SK-N-DZ (cell line): ENCODE measurements at places on chromosomes 13 and 19.

DNA sequence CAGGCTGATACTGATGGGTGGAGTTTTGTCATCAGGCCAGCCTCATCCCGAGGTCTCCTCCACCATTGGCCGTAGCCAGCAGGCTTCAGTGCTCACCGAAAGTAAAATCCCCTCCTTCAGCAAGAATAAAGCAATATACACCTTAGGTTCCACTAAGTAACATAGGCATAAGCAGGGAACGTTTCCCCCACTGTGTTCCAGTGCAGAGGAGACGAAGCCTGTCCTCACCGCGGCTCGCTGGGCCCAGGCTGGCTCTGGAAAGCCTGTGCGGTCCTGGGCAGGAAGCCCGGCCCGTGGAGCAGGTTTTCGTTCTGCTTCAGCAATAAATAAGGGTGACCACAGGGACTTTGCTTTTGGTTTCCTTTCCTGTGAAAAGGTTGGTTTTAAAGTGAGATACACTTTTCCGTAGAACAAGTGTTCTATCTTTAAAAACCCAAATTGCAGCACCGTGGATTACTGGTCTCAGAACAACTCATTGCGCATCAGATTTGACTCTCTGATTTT lies 16.3 kb upstream of the TEX29 start:
- DNase-seq = no peak

GRCh38 chr19:29644210-29644609 lies 21.1 kb upstream of the PLEKHF1 start:
- no peak for DNase-seq

DNA sequence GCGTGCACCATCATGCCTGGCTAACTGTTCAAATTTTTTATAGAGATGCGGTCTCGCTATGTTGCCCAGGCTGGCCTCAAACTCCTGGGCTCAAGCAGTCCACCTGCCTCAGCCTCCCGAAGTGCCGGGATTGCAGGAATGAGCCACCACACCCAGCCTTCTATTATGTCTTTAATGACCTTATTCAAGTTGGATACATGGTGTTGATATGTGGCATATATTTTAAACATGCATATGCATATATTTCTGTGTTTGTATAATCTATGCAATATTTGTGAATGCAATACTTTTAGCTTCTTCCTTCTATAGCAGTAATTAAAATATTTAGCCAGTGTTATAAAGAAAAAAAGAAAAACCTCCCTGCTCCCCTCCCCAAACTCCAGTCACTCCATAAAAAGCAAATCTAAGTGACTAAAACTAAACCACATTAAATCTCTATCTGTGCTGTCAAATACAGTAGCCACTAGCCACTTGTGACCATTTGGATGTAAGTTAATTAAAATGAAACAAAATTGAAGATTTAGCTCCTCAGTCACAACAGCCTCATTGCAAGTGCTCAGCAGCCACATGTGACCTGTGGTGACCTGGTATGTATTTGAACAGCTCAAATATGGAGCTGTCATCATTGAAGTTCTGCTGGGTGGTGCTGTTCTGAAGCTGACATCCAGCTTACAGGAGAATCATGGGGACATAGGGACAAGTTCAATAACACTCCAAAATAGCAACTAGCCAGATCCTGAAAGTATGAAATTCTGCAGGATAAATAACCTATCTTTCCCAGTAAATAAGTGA lies 27.4 kb downstream of the FCGBP start:
- no peak for DNase-seq

DNA sequence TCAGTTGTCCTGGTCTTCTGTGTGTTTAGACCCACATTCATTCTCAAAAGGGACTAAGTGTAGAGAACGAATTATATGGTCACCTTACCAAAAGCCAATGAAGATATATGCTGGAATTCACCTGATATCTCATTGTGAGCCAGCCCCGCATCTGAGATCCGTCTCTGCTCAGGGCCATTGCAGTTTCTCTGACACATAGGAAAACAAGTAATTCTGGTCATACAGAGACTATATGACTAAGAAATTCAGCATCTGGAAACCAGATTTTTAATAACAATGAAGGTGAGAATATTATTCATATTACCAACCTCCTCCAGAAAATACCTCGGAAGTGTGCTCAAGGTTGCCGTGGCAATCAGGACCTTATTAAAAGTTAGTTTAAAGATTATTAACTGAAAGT lies 278.6 kb upstream of the EDNRB start:
- DNase-seq = no peak

DNA sequence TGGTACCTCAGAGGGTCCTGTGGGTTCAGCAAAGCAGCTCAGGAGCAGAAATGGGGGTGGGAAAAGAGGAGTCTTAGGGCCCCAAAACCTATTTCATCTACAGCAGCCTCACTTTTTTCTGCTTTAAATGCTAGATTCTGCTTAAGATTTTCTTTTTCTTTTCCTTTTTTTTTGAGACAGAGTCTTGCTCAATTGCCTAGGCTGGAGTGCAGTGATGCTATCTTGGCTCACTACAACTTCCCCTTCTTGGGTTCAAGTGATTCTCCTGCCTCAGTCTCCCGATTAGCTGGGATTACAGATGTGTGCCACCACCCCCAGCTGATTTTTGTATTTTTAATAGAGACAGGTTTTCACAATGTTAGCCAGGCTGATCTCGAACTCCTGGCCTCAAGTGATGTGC lies 30.7 kb upstream of the WDFY2 start:
- no peak for DNase-seq

DNA sequence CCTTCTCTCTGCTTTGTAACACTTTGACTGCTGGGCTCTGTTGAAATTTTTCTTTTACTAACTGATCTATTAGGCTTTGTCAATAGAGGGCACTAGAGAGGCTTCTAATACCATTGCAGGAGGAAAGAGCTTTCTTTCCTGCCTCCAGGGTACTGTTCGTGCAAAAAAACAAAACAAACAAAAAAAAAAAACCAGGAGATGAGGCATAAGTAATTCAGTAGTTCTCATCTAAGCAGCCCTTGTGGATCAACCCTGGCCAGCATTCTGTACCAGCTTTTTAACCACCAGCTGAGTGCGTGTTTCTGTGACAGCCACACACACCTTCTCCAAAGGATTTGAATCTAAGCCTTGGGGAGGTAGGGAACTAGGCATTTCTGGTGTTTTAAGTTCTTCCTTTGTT lies 1707.6 kb upstream of the SLC10A2 start:
- DNase-seq = peak; percentile 59

GRCh38 chr13:98449273-98449672 lies 127.6 kb downstream of the STK24 start:
- no peak for DNase-seq

- DNase-seq = no peak
These were observed 13.7 kb upstream of the SLC35E1 start for GRCh38 chr19:16585808-16586476.

- no peak for DNase-seq
These were observed 2.4 kb downstream of the ZMYM5 start for GRCh38 chr13:19860884-19861655.

DNA sequence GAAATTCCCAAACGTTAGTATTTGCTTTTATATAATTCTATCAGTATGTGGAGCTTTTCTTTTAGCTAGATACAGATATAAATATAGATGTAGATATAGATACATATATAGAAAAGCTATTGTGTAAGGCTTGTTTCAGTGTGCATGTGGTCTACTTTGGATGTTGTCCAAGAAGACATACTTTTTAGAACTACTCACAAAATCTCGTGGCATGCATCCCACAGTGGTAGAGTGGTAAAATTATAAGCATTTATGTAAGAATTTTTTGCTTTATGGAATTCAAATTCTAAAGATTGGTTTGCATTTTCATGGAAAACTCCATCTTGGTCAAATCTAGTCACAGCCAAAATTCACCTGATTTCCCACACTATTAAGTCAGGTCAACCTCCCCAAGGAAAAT lies 880.4 kb downstream of the EFNB2 start:
- DNase-seq = no peak

GRCh38 chr13:39550931-39551330 lies 52.1 kb downstream of the LHFPL6 start:
- no peak for DNase-seq

GRCh38 chr19:30183807-30184490 lies 188.2 kb upstream of the ZNF536 start:
- no peak for DNase-seq

DNA sequence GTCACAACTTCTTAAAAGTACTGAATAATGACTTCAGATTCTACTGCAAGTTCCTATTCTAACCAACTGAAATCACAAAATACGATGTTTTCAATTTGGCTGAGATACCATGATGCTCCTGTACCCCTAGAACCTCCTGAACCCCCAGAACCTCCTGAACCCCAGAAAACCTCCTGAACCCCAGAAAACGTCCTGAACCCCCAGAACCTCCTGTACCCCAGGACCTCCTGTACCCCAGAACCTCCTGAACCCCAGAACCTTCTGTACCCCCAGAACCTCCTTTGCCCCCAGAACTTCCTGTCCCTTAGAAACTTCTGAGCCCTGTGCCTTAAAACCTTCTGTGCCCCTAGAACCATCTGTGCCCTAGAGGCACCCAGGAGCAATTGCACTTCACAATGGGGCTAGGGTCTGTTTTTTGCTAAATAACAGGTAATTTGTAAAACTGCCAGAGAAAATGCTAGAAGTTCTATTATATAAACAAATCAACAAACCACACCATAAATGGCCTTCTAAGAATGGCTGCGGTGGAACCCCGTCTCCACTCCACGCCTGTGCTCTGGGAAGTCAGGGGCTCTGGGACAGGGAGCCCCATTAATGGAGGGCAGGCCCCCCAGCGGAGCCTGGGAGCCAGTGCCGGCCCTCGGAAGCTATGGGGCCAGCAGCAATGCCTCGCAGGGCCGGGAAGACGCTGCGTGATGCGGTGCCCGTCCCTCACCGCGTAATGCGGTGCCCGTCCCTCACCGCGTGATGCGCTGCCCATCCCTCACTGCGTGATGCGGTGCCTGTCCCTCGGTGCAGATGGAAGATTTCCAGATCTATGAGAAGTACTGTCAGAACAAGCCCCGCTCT lies 21.3 kb upstream of the F7 start:
- DNase-seq = no peak

- no peak for DNase-seq
These were observed 11.9 kb upstream of the SIGLEC11 start for GRCh38 chr19:49972841-49973240.

GRCh38 chr19:9037400-9038062 lies 27.3 kb upstream of the MUC16 start:
- no peak for DNase-seq

DNA sequence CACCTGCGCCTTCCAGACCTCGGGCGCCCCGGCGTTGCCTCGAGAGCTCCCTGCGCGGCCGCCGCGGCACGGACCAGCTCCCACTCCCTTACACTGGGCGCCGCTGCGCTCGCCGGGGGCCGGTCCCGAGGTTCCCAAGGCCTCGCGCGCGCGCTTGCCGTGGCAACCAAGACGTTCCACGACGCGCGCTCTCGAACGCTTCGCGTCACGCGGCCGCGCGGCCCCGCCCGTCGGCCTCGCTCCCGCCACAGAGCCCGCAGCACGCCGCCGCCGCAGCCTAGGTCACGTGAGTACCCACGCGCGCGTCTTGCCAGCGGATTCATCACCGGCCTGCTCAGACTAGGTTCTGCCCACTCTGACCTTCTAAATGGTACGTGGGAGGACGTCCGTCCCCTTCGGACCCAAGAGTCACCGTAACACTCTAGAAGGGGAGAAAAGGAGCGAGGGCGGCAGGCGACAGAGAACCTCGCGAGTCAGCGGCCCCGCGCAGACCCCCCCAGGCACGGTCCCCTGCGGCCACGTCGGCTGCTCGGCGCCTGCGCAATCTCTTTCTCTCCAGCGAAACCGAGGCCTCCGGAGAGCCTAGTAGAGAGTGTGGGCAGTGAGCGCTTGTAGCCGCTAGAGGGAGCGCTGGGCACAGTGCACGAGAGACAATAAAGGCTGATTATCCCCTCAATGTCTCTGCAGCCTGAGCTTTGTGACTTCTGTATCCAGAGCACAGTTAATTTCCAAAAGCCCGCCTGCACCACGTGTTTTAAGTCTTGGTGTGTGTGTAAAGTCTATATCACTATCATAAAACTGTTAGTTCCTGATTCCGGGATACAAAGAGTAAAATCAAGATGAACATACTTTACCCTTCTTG lies at the start of gene SPART:
Gene SPART (minus strand): TSS at position 173 of the 862 bp plus-strand sequence. CDS start 10,564 bp downstream, outside the sequence.
- DNase-seq = peak; percentile 95

- DNase-seq = no peak
These were observed 333.6 kb downstream of the DLEU7 start for GRCh38 chr13:50509771-50510441.

DNA sequence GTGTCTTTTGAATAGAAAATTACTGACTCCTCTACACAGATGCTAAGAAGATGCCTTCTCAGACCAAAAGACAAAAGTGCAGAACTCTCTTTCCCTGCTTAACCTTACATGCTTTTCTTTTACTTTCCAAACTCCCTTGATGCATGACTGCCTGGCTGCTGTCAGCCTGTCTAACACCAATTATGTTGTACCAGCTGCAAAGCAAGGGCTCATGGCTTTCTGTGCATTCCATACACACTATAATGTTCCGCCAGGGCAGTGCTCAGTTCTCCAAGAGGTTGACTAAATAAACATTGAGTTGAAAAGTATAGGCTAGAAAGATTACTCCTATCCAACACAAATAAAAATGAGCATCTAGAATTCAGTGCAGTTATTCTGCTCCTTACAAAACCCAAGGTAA lies 330.4 kb upstream of the NBEA start:
- no peak for DNase-seq

DNA sequence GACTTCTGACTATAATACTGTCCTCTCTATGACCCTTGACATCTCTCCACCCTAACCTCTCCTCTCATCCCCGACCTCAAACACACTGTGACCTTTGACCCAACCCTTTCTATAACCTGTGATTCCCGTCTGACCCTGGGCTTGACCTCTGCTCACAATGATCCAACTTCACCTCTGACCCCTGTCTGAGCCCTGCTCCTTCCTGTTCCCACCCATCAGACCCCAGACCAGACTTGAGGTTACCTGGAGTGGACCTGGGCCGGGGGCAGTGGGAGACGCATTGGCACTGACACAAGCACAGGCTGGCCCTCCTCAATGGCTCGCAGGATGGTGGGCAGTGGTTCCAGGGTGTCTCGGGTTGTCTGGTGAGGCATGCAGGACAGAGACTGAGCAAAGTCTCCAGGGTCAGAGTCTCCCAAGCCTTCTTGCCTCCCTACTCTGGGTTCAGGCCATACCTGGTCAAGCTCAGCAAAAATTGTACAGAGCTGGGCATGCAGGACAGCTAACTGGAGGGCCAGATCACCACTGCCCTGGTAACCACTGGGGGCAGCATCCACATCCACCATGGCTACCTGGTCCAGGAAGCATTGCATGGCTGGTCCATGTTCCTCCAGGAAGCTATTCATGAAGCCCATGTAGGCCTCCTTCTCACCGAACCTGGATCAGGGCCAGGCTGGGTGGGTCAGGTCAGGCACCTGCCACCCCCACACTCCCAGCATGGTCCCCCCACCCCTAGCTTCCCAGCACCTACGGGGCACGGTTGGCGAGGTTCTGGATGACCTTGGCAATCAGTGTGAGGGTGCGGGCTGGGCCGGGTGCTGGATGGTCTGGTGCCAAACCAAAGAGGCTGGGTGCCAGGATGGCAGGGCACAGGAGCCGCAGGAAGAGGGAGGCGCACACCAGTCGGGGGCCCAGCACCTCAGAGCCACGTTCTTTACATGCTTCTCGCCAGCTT lies 4.4 kb upstream of the WIZ start:
- DNase-seq = no peak

- no peak for DNase-seq
These were observed 4.9 kb upstream of the LYPD3 start for GRCh38 chr19:43470288-43470687.

- DNase-seq = peak; percentile 27
These were observed 95.5 kb upstream of the KLHL1 start for GRCh38 chr13:70203661-70204229.
